ENCODE measurements at places on chromosomes 6 and 20. TPM values are rescaled to one million over a fixed set of nuclear protein-coding genes. Genes with fewer than 3 reads are reported as not detected.

DNA sequence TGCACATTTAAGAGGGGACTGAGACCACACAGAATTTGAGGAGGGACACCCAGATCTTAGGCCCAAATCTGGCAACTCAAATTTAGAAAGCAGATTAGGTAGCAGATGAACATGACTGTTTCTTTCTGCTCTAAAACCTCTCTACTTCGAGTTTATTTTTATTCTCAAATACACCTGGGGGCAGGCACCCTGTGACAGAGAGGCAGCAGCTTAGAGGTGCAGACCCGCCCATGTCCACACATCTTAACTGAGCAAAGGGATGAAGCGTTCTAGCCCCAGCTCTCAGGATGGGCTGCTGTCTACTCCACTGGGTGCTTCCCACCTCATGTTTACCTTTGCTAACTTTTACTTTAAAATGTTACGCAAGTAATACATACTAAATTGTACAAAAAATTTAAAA, 125.0 kb downstream of the SLC23A2 start:
- no peak for DNase-seq

GRCh38 chr6:115643762-115644161, 416.9 kb downstream of the FRK start:
- no peak for DNase-seq

DNA sequence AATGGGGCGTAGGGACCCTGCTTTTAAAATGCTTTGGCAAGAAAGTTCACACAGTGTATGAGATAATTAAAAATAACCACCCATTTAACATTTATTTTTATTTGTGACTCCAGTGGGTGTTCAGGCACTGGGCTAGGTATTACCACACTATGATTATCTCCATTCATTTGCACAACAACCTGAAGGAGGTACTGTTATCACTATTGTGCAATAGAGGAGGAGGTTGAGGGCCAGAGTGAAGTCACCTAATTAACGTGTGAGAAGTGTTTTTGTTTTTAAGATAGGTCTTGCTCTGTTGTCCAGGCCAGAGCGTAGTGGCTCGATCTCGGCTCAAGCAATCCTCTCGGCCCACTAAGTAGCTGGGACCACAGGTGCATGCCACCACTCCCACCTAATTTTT, 29.2 kb downstream of the MAK start:
- no peak for DNase-seq

DNA sequence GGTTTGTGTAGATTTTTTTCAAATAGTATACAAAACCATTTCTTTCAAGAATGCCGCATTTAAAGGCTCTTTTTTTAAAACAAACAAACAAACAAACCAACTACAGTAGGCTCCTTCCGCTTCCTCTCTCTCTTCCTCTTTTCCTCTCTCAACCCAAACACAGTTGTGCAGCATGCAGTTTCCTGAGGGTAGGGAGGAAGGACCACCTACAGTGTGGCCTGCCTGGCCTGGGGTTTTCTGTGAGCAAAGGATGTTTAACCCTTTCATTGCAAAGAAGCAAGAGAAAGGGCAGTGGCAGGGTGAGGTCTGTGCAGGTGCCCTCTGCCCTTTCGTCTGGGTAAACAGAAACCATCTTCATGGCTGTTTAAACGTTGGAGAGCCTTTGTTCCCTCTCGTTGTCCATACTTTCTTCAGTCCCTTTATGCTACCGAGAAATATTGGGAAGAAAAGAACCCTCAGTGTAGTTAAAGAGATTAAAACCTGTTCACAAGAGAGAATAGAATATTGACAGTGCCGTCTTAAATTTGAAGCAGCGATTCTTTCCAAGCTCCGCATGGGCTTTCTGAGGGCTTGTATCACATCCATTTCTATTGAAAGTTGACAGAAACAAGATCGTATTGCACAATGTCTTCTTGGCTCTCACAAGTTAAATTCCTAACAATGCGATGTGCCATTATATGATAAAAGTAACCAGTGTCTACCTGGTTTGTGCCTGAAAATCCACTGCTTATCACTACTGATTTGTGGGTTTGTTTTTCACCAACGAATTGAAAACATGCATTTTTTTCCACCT, 215.5 kb upstream of the SNX9 start:
- DNase-seq = no peak

IFT52 gene
- total RNA-seq = 13.1 TPM

DNA sequence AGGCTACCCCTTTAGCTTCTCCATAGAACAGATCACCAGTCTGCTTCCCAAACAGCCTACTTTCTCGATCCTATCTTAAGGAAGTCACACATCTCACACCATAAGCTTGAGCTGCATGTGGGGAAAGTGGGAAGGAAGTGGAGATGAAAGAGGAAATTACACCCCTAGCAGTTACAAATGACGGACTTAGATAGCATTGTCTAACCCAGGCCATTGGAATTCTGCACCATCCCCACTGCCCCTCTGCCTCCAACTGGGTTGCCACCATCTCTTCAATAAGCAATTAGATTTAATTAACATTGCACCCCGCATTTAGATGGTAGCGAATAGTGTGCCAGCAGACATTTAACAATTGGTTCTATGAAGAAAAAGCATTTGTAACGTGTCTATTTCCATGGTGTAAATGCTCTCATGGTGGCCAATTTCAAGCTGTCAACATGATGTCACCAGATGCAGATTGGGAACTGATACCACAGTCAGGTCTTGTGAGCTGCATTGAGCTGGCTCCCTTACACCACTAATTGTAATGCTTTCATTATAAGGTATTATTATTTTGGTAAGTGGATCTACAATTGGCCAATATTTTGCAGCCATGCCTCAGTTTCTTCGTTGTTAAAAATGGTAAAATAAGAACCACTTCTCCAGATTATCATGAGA, 124.7 kb downstream of the CD24 start:
- DNase-seq = no peak

GRCh38 chr6:47836046-47836445, 54.2 kb downstream of the OPN5 start:
- DNase-seq = no peak

TMEM14C gene
- total RNA-seq = 15.7 TPM

PGC gene
- not detected for total RNA-seq

GRCh38 chr20:48826883-48827771, 672 bp downstream of the PREX1 start:
- peak; percentile 44 for DNase-seq

DNA sequence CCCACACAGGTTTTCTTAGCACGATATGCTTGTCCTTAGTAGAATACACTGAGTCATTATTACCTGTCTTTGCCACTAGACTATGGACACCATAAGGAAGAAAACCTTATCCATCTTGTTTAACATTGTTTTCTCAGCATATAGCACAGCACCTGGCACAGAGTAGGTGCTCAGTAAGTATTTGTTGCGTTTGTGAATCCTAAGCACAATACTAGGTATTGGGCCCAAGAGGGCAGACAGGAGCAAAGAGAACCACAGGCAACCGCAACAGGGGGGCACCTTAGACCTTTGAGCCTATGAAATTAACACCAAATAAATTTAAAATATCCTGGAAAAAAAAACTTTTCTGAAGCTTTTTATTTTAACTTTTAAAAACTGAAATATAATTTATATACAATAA, 3.7 kb upstream of the NCOA6 start:
- DNase-seq = no peak

- no peak for DNase-seq
Measured at GRCh38 chr20:23257848-23258746, 92.5 kb upstream of the NXT1 start.

- no peak for DNase-seq
Measured at GRCh38 chr20:3814928-3815495, 5.3 kb upstream of the AP5S1 start.

DNA sequence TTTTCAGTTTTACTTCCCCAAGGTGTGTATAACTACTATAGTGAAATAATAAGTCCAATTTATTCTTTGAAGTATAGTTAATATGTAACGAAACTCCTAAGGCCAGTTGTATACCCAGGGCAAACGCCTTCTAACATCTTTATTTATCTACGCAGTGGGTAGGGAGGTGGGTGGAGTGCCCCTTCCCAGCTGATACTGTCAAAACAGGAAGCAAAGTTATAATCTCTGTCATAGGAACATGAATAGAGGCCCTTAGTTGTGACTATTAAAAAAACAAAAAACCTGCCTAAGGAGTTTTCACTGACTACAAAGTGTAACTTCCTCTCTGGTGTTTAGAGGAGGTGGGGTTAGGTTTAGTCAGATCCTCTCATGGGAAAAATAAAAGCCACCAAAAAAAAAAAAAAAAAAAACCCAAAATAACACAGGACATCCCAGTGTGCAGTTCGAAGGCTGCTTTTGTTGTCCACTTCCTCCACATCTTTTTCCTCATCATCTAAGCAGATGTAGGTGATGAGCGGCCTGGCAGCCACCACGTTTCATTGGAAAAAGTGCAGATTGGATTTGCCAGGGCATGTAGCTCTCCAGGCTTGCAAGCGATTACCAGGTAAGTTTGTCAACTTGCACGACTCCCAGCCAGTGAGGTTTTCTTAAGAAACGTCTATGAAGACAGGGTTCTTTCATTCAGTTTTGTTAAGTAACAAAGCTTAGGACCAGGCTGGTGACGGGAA, 58.7 kb downstream of the UTRN start:
- DNase-seq = peak; percentile 88

- DNase-seq = no peak
Measured at GRCh38 chr6:2990248-2990931, 9.3 kb upstream of the NQO2 start.

GRCh38 chr6:148027201-148027600, 315.4 kb upstream of the SASH1 start:
- DNase-seq = no peak

SLX4IP gene
- total RNA-seq = 4.1 TPM

ULBP2 gene
- total RNA-seq = 9.7 TPM

MYBL2 gene
- total RNA-seq = 2.7 TPM

- DNase-seq = no peak
Measured at GRCh38 chr6:114009192-114009591, 38.2 kb upstream of the HDAC2 start.

DNA sequence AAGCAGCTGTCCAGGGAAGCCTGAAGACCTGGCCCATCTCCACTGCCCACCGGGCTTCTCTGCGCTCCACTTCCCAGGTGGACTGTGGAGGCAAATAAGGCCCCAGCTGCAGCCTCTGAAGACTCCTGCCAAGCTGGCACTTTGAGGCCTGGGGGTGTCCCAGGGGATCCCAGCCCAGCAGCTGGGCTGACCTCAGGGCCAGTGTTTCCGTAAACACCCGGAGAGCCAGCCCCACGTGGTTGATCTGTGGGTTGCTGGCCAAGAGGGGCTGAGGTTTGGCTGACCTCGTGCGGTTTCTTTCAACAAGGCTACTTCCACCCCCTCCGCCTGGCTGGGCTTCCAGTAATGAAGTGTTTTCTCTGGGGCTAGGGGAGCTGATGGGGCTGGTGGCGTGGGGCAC, 12.4 kb upstream of the CCN5 start:
- no peak for DNase-seq

DNA sequence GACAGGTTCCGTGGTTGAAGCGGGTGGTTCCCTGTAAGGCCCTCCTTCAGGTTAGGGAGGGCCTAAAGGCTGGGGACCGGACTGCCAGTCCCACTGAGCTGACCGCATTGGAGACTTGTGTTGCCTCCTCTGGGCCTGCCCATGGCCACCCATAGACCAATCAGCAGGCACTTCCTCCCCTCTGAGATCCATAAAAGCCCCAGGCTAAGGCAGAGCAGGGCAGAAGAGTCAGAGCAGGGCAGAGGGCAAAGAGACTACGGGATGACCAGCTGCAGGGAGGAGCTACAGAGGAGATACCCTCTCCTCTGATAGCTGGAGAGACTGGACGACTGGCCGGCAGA, 537.4 kb downstream of the TENT5A start:
- no peak for DNase-seq

DNA sequence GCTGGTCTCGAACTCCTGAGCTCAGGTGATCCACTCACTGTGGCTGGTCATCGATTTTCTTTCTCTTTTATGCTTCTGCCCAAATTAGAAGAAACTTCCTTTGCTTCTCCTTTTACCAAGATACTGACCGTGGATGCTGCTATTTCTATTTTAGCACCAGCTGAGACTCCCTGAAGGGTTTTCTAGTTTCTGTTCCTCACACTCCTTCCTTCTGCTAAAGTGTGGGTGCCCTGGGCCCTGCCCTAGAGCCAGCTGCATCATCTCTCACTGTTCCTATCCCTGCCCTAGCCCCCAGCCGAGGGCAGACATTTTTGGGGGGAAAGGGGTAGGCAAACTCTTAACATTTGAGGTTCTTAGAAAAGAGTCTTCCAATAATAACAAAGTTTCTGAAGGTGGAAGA, 6.3 kb downstream of the SMOC2 start:
- DNase-seq = no peak

HLA-DPB1 gene
- 153 TPM for total RNA-seq

BPIFB6 gene
- not detected for total RNA-seq

WFDC2 gene
- not detected for total RNA-seq

GRCh38 chr6:146357578-146358430, 185.8 kb upstream of the RAB32 start:
- no peak for DNase-seq

- no peak for DNase-seq
Measured at GRCh38 chr20:11777387-11778205, 140.1 kb upstream of the BTBD3 start.

- no peak for DNase-seq
Measured at GRCh38 chr6:43402820-43403219, 24.5 kb upstream of the ABCC10 start.

ALDH5A1 gene
- total RNA-seq = 4.7 TPM

DNA sequence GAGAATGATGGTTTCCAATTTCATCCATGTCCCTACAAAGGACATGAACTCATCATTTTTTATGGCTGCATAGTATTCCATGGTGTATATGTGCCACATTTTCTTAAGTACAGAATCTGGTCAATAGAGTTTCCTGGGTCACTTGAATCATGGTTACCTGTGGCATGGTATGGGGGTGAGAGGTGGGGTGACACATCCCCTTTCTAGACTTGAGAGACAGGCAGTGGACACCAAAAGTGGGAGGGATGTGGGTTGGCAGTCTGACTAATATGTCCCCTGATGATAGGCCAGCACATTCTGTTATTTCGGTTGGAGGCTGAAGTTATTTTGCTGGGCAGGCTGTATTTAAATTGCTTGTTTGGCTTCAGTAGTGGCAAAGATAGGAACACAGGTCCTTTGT, 78.1 kb downstream of the UST start:
- DNase-seq = no peak

BPI gene
- total RNA-seq = not detected

DNA sequence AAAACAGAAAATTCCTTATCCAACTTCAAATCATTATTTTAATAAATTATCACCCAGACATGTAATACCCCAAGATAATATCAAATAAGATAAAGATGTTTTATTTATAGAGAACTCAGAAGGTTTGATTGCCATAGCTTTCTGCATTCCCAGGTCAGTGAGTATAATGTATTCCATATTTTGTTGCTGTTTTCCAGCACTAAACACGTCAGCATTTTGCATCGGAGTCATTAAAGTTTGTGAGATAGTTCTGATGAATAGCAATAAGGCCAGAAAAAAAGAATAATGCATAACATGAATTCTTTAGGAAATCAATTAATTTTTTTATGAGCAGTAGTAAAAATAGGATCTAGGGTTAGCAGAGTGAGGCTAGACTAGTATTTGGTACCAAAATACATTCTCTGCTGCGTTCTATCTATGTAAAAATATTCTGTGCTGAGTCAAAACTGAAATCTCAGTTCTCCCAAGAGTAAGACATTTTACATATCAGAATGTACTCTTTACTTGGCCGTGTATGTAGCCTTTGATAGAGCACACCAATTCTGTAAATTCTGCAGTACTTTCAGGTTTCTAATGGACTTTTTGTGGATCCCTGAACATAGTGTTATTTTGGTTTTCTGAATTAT, 269.9 kb upstream of the AGPAT4 start:
- no peak for DNase-seq

CTAGE9 gene
- total RNA-seq = not detected

ID1 gene
- total RNA-seq = 9.4 TPM

GRCh38 chr6:18260448-18261106, 3.8 kb downstream of the DEK start:
- peak; percentile 10 for DNase-seq

GRCh38 chr20:34715384-34715783, 11.2 kb downstream of the TP53INP2 start:
- no peak for DNase-seq
